Renal cortical epithelial cell (primary cell): ENCODE measurements at places on chromosomes 5 and 9.

- DNase-seq = no peak
Measured at GRCh38 chr9:124020520-124021384, 9.2 kb downstream of the LHX2 start.

DNA sequence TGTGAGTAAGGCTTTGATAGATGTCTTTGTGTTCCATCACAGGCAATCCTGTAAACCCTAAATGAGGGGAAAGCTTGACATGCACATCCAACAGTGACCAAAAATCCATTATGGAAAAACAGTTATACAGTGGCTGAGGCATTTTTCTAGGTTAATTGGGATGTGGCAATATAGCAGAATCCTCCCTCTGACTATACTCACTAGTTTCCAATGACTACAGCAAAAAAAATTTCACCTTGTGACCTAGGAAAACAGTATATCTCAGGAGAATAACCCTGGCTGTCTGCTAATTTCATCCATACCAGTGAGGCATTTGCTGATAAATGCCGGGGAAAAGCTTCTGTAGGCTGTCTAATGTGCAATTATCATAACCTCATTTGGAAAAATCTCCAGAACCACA is 49.9 kb upstream of the SNCAIP start:
- no peak for DNase-seq

GRCh38 chr5:36507332-36507952 is 99.0 kb upstream of the SLC1A3 start:
- peak; percentile 50 for DNase-seq

DNA sequence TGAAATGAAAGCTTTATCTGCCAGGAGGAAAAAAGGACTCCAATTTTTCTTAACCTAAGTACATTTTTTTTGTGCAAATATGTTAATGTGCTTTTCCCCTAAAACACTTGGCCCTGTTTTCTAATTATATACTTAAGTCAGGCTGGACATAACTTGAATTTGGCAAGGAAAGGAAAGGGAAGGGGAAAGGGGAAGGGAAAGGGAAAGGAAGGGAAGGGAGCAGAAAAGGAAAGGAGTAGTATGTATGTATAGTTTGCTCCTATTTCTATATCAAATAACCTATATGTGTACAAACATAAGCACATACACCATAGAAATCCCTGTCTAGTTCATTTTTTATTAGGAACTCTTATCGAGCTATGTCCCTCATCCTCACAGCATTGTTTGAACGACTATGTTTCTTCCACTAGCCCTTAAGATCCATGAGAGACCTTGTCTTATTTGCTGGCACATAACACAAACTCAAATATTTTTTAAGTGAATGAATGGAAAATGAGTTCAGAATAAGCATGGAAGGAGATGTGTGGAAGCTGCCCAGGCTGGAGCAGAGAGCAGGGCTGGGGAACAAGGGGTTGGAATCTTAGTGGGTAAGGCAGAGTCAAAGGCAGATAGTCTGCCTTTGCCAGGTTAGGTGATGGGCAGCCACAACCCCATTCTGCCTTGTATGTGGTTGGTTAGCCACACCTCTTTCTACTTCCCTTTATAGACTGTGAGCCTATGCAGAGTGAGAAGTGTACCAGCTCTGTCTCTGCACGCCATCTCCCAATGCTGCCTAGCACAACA is 70.0 kb downstream of the KLHL3 start:
- DNase-seq = no peak

GRCh38 chr9:22975951-22976350 is 529.3 kb downstream of the DMRTA1 start:
- no peak for DNase-seq

DNA sequence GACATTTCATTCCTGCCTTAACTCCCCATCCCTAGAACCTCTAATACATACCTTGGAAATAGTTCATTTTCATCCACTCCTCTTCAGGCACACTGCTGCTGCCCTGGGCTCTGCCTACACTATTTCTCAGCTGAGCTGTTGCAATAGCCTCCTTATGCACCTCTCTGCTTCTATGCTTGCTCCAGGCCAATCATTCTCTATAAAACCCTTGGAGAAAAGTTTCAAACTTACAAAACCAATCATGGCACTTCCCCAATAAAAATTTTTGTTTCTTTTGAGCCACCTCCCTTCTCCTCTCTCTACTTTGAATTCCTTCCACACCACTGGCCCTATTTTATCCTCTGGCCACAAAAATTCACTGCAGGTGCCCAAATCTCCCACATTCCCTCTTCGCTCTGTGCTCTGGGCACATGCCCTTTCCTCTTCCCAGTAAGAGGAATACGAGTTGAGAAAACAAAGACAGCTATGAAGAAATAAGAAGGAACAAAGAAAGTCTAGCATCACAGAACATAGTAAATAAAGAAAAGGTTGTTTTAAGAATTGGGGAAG is 301.4 kb downstream of the ELAVL2 start:
- DNase-seq = no peak

DNA sequence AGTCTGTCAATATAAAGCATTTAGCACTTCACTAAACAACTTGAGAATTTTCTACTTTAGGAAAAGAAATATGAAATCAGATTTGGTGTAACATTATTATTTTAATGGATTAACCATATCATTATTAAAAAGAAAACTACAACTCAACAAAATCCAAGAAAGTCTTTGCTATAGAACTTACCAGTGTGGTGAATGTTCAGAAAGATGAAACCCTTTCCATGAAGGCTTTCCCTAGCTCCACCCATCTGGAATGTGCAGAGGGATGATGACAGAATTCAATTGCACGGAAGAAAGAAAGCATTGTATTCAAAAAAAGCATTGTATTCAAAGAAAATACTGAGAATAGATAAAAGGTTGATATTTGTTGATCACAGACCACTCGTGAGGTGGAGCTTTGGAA is 328.6 kb upstream of the NUDT12 start:
- no peak for DNase-seq

GRCh38 chr5:165858118-165858517 is 2352.7 kb downstream of the MAT2B start:
- no peak for DNase-seq

GRCh38 chr5:172243302-172243701 is 40.3 kb downstream of the UBTD2 start:
- no peak for DNase-seq

DNA sequence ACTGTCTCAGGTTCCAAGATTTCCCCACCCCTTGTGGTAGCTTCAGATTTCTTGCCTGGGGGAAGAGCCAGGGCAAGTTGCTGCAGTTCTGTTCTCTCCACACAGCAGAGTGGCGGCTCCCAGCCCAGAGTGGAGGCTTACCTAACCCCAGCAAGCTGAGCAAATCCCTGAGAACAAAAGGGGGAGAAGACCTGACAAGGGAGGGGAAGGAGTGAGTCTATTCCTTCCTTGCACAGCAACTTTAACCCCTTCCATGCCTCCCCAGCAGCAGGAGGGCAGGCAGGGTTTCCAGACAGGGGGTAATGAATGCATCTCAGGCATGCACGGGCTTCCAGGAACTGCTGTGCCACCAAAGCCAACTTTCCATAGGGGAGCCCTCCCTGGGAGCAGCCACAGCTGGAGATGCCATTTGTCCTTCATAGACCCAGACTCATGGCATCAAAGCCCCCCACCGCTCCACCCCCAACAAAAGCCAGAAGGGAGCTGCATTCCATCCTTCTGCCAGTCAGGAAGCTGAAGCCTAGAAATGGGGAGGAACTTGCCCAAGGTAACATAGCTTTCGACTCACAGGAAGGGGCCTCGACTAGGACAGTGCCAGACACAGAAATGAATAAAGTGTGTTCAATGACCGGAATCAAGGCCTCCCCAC is 28.8 kb upstream of the FAT2 start:
- DNase-seq = no peak

- DNase-seq = peak; percentile 100
Measured at GRCh38 chr5:119302916-119303897, 52.6 kb upstream of the TNFAIP8 start.

DNA sequence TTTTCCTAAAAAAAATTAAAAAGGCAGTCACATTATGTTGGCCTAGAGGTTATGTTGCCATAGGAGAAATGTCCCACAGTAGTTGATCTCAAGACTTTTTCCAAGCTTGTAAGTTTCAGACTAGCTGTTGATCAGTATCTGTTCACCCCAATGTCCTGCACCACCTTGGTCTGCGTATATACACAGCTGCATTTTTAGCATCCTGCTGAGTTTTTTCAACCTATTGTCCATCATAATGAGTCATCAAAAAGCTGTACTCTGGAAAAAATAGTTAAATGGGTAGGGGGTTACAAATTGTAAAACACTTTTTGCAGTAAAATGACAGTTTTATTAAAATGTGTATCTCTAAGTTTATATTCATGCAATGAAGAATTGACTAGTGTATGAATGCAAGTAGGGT is 53.2 kb upstream of the TMEM171 start:
- DNase-seq = no peak

GRCh38 chr9:95756986-95757385 is 118.5 kb upstream of the ERCC6L2 start:
- DNase-seq = peak; percentile 57

DNA sequence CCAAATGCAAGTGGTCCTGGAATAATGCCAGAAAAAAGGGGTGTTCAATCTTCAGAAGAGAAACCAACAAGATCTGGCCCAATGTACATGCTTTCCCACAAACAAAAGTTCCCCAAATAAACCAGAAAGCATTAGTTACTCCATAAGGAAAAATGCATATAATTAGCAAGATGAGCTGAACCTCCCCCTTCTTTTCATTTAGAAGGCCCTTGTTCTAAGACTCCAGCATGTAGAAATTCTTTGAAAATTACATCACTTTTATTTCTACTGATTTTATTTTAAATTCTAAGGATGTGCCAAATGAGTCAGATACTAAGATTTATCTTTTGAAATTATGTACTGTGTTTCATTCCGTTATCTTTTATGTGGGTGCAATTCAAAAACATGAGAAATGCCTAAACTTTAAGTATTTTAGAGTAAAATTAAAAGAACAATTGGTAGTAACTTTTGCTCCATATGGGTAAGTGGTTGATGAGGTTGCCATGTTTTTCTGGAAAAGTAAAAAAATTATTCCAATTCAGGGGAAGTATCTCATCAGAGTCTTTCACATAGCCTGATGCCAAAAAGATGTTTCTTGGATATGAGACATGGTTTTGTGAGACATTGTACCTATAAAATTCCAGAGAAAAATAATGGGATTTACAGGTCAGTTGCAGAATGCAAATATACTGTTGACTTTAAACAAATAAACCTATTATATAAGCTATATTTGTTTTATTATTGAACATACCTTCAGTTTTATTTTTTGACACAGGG is 106.5 kb upstream of the CCDC112 start:
- DNase-seq = no peak

GRCh38 chr5:138660051-138660572 is 84.9 kb upstream of the HSPA9 start:
- no peak for DNase-seq

DNA sequence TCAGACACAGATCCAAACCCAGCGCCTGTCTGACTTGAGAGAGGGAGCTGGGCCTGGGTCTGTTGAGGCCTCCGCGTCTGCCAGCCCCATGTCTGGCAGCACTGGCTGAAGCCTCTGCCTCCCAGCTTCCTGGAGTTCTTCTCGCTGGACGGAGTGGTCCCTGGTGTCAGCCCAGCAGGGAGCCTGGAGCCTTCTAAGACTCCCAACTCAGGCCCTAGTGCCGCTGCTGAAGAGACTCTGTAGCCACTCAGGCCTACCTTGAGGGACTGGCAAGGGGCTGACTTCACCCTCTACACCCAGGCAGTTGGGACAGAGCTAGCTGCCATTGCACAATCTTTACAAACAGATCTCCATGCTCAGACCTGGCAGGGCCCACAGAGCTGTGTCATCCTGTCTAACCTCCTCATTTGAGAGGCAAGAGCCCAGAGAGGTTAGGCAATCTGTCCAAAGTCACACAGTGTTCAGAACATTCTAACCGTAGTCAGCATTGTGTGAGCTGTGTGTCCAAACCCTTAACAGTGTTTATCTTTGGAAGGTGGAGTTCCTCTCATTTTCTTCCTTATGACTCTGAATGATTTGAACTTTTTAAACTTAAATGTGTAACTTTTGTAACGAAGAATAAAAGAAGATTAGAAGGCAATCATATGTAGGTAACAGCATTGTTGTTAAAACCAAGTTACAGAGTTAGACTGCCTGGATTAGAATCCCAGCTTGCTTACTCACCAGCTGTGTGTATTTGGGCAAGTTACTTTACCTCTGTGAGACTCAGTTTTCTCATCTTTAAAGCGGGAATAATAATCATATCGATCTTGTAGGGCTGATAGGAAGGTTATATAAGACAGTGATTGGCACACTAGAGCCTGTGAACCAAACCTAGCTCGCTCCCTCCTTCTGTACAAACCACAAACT is 4.6 kb upstream of the DUSP1 start:
- peak; percentile 94 for DNase-seq
